ENCODE measurements at places on chromosomes 7 and 10. TPM values are rescaled to one million over a fixed set of nuclear protein-coding genes. Genes with fewer than 3 reads are reported as not detected.

ARL4A gene
- polyA plus RNA-seq, result 50.3 TPM

IFIT1 gene
- polyA plus RNA-seq, result 4.1 TPM

LBX1 gene
- not detected for polyA plus RNA-seq

STAG3 gene
- polyA plus RNA-seq, result 1.5 TPM

MEIG1 gene
- 0.67 TPM for polyA plus RNA-seq

GTF2IRD2 gene
- 16.5 TPM for polyA plus RNA-seq

LIPN gene
- not detected for polyA plus RNA-seq

FAM131B gene
- polyA plus RNA-seq, result 1.6 TPM

SYNPO2L gene
- polyA plus RNA-seq, result not detected

OPN1SW gene
- polyA plus RNA-seq, result not detected

CAMK1D gene
- 15.1 TPM for polyA plus RNA-seq

ZNF804B gene
- not detected for polyA plus RNA-seq

CHCHD3 gene
- 59.1 TPM for polyA plus RNA-seq

TAC1 gene
- not detected for polyA plus RNA-seq

GPR15LG gene
- not detected for polyA plus RNA-seq

KAZALD1 gene
- not detected for polyA plus RNA-seq

STEAP1B gene
- not detected for polyA plus RNA-seq

C10orf95 gene
- polyA plus RNA-seq, result 0.70 TPM

POLR1F gene
- 40.3 TPM for polyA plus RNA-seq

UTF1 gene
- polyA plus RNA-seq, result not detected

TMEM178B gene
- 0.02 TPM for polyA plus RNA-seq

PON1 gene
- not detected for polyA plus RNA-seq

UPP1 gene
- polyA plus RNA-seq, result 106 TPM

EN2 gene
- not detected for polyA plus RNA-seq

GRID2IP gene
- not detected for polyA plus RNA-seq

HMX2 gene
- polyA plus RNA-seq, result not detected

NMT2 gene
- 36.6 TPM for polyA plus RNA-seq

CROT gene
- polyA plus RNA-seq, result 8.5 TPM

All from CD8-positive, alpha-beta memory T cell (primary cell).